ENCODE measurements at places on chromosomes 2 and 18.

DNA sequence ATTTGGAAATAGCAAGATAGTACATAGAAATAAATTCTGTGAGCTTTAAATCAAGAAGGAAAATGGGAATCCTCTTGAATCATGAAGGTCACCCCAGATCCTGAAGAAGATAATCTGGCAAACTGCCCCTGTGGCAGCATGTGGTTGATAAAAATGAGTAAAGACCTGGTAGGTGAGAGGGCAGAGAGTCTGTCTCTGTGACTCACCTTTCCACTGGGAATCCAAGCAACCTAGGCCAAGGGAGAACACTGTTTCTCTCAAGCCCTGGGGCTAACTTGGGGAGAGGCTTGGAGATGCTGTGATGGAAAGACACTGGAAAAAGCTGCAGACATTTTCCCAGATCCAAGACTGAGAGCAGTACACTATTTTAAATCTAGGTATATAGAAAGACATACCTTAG, 185.8 kb upstream of the CNTNAP5 start:
- no peaks in the 10 kb centered on the region for H3K4me1 ChIP-seq
- no peaks in the 10 kb centered on the region for H3K27me3 ChIP-seq
- DNase-seq, result no peak
- H3K4me3 ChIP-seq, result no peak overlapping the region
- no peak overlapping the region for H3K27ac ChIP-seq

GRCh38 chr18:6614952-6615351, 114.6 kb upstream of the ARHGAP28 start:
- no peak overlapping the region for H3K4me3 ChIP-seq
- no peak overlapping the region for H3K27ac ChIP-seq
- H3K4me1 ChIP-seq, result no peaks in the 10 kb centered on the region
- DNase-seq, result no peak

- no peaks in the 10 kb centered on the region for H3K36me3 ChIP-seq
- DNase-seq, result no peak
- H3K4me1 ChIP-seq, result no peaks in the 10 kb centered on the region
- no peak overlapping the region for H3K4me3 ChIP-seq
Measured at GRCh38 chr18:48270929-48271328, 138.3 kb downstream of the ZBTB7C start.

DNA sequence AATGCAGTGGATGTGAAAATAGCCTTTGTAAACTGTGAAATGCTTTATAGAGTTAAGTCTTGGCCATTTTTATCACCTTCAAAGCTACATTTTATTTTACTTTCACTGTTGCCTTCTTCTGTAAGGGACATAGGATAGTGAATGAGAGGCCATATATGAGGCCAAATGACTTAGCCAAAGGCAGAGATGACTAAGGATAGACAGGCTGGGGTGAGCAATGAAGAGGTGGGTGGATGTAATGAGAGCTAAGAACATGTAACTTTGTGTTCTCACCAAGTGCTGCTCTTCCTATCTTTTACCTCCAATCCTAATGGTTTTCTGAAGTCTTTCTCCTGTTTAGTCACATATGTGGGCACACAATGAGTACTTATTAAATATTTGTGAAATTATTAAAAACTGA, 101.9 kb downstream of the MBD5 start:
- no peaks in the 10 kb centered on the region for H3K4me1 ChIP-seq
- H3K36me3 ChIP-seq, result no peaks in the 10 kb centered on the region
- no peak overlapping the region for H3K4me3 ChIP-seq
- no peak for DNase-seq

DNA sequence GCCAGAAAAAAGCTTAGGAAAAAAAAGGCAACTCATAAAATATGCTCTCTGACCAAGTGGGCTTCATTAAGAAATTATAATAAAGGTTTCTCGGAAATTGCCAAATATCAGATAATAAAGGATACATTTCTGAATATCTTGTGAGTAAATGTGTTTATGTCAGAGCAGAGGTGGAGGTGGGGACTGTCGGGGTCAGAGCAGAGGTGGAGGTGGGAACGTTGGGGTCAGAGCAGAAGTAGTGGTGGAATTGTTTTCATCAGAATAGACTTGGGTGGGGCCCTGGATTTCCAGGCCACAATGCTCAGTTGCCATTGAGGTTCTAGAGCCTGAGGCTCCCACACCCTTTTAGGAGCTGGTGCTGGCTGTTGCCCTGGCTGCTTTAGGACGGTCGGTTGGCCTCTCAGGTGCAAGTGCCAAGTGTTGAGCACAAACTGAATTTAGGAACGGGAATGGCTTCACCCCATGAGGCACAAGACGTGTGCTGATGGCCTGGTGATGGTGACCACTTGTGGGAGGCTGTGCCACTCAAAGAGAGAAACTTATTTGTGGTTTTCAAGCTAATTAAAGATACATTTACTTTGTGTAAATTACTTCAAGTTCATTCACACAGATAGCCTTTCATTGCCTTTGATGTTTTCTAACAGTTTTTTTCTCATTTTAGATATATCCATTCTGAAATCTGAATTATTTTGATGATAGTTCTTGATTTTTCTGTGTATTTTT, 131.5 kb downstream of the ATP9B start:
- H3K4me3 ChIP-seq, result no peak overlapping the region
- DNase-seq, result peak; percentile 35
- no peaks in the 10 kb centered on the region for H3K4me1 ChIP-seq
- H3K27me3 ChIP-seq, result no peaks in the 10 kb centered on the region
- no peaks in the 10 kb centered on the region for H3K36me3 ChIP-seq

- H3K27ac ChIP-seq, result no peak overlapping the region
- DNase-seq, result peak; percentile 54
- no peaks in the 10 kb centered on the region for H3K36me3 ChIP-seq
- no peaks in the 10 kb centered on the region for H3K27me3 ChIP-seq
- no peak overlapping the region for H3K4me3 ChIP-seq
- peaks cover 6% of the 10 kb centered on the region for H3K4me1 ChIP-seq
Measured at GRCh38 chr2:232444409-232445148, 11.4 kb upstream of the ALPI start.

GRCh38 chr2:241507430-241508239, 749 bp downstream of the STK25 start:
- peak; percentile 76 for DNase-seq
- no peaks in the 10 kb centered on the region for H3K27me3 ChIP-seq
- peak overlapping the region; percentile 90 for H3K4me3 ChIP-seq
- H3K4me1 ChIP-seq, result peaks cover 21% of the 10 kb centered on the region
- H3K27ac ChIP-seq, result peak overlapping the region; percentile 59

GRCh38 chr2:55012672-55013484, 37.4 kb downstream of the RTN4 start:
- H3K36me3 ChIP-seq, result no peaks in the 10 kb centered on the region
- no peak overlapping the region for H3K27ac ChIP-seq
- DNase-seq, result no peak
- H3K27me3 ChIP-seq, result no peaks in the 10 kb centered on the region
- no peak overlapping the region for H3K4me3 ChIP-seq

DNA sequence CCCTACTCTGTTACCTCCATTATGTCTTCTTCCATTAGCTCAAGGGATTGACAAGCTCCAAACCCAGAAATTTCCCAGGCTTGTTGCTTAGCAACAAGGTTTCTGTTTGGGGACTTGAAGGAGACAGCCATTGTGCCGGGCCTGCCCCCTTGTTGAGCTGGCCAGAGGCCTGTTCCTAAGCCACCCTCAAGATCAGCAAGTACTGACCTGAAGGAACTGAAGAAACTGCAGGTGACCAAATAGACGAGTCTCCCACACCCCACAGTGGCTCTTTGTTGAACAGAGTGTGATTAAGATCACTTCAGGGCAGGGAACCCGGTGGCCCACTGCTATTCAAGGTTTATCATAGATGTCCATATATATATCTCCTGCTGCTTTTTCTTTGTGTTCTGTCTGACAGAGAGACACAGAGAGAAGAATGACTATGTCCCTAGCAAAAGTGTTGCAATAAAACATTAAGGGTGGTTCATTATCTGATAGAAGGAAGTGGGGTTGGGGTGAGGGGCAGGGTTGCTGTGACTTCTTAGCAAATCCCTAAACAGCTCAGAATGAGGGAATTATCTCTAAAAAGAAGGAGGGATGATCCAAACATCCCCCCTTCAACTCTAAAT, 69.2 kb downstream of the RNF144A start:
- no peaks in the 10 kb centered on the region for H3K36me3 ChIP-seq
- no peak overlapping the region for H3K4me3 ChIP-seq
- H3K27me3 ChIP-seq, result no peaks in the 10 kb centered on the region
- DNase-seq, result no peak
- H3K4me1 ChIP-seq, result peaks cover 38% of the 10 kb centered on the region

- H3K27me3 ChIP-seq, result no peaks in the 10 kb centered on the region
- peak overlapping the region; percentile 0 for H3K27ac ChIP-seq
- no peaks in the 10 kb centered on the region for H3K36me3 ChIP-seq
- peaks cover 38% of the 10 kb centered on the region for H3K4me1 ChIP-seq
- no peak for DNase-seq
Measured at GRCh38 chr18:9866627-9867026, 19.1 kb upstream of the TXNDC2 start.

DNA sequence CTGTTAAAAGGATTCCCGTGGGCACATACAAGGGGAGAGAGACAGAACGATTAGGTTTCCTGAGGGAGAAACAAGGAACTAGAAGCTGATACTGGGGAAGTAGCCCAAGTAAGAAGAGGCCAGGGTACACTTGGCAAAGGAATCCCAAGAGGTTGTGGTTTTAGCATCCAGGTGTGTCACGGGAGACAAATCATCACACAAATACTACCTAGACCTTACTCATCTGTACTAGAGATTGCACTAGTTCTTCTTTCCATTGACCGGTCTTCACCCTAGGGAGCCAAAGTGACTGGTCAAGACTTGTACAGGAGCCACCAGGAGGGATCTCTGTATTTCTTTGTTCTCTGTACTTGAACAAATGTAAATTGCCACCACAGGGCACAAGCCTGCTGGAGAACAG, 14.2 kb upstream of the NR4A2 start:
- H3K4me3 ChIP-seq, result no peak overlapping the region
- H3K27me3 ChIP-seq, result no peaks in the 10 kb centered on the region
- H3K4me1 ChIP-seq, result no peaks in the 10 kb centered on the region
- DNase-seq, result no peak

GRCh38 chr2:128091726-128092080, 703 bp downstream of the UGGT1 start:
- no peaks in the 10 kb centered on the region for H3K27me3 ChIP-seq
- H3K27ac ChIP-seq, result peak overlapping the region; percentile 23

- no peaks in the 10 kb centered on the region for H3K27me3 ChIP-seq
- H3K4me1 ChIP-seq, result peaks cover 27% of the 10 kb centered on the region
- peak overlapping the region; percentile 99 for H3K27ac ChIP-seq
- no peak for DNase-seq
Measured at GRCh38 chr18:35343488-35343935, 708 bp downstream of the ZNF24 start.

DNA sequence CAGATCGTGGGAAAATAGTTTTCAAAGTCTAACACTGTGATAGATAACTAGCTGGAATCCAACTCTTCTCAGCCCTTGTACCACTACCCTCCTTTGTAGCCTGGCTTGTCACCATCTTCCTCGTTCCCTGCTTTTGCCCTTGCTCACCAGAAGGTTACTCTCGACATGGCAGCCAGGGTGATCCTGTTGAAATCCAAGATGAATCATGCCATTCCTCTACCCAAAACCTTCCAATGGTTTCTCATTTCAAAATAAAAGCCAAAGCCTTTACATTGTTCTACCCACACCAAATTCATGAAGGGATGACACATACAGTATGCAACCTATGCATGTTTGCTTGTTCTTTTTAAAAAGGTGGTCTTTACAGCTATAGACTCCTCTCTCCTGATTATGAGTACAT, 45.7 kb downstream of the STAT4 start:
- no peak for DNase-seq
- no peaks in the 10 kb centered on the region for H3K4me1 ChIP-seq
- no peaks in the 10 kb centered on the region for H3K27me3 ChIP-seq
- no peaks in the 10 kb centered on the region for H3K36me3 ChIP-seq

GRCh38 chr2:212672186-212672585, 133.6 kb upstream of the ERBB4 start:
- H3K27me3 ChIP-seq, result peaks cover 5% of the 10 kb centered on the region
- no peak overlapping the region for H3K27ac ChIP-seq
- no peak for DNase-seq
- H3K4me3 ChIP-seq, result no peak overlapping the region
- no peaks in the 10 kb centered on the region for H3K4me1 ChIP-seq

DNA sequence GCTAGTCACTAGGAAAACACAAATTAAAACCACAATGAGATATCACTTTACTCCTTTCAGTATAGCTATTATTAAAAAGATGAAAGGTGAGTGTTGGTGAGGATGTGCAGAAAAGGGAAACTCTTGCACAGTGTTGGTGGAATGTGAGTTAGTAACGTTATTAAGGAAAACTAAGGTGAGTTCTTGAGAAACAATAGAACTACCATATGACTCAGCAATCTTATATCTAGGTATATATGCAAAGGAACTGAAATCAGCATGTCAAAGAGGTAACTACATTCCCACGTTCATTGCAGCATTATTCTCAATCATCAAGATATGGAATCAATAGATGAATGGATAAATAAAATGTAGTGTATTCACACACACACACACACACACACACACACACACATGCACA, 117.3 kb upstream of the HNMT start:
- no peaks in the 10 kb centered on the region for H3K36me3 ChIP-seq
- H3K27ac ChIP-seq, result no peak overlapping the region

GRCh38 chr2:196413821-196414274, 225.7 kb upstream of the CCDC150 start:
- no peak overlapping the region for H3K4me3 ChIP-seq
- no peak overlapping the region for H3K27ac ChIP-seq
- H3K27me3 ChIP-seq, result no peaks in the 10 kb centered on the region
- H3K4me1 ChIP-seq, result no peaks in the 10 kb centered on the region

GRCh38 chr2:192953116-192953515, 758.4 kb upstream of the TMEFF2 start:
- no peak overlapping the region for H3K4me3 ChIP-seq
- no peak for DNase-seq
- H3K4me1 ChIP-seq, result no peaks in the 10 kb centered on the region
- no peaks in the 10 kb centered on the region for H3K27me3 ChIP-seq
- no peak overlapping the region for H3K27ac ChIP-seq

- no peaks in the 10 kb centered on the region for H3K27me3 ChIP-seq
- no peaks in the 10 kb centered on the region for H3K36me3 ChIP-seq
- H3K4me1 ChIP-seq, result peaks cover 4% of the 10 kb centered on the region
- DNase-seq, result peak; percentile 87
- H3K27ac ChIP-seq, result peak overlapping the region; percentile 52
Measured at GRCh38 chr2:177753682-177754491, 318.7 kb downstream of the PDE11A start.

- no peak overlapping the region for H3K27ac ChIP-seq
- H3K4me3 ChIP-seq, result no peak overlapping the region
- DNase-seq, result no peak
- no peaks in the 10 kb centered on the region for H3K27me3 ChIP-seq
- no peaks in the 10 kb centered on the region for H3K4me1 ChIP-seq
Measured at GRCh38 chr2:217466805-217467204, 536.0 kb downstream of the TNS1 start.

- no peak overlapping the region for H3K4me3 ChIP-seq
- H3K27me3 ChIP-seq, result no peaks in the 10 kb centered on the region
- H3K4me1 ChIP-seq, result no peaks in the 10 kb centered on the region
- H3K27ac ChIP-seq, result no peak overlapping the region
Measured at GRCh38 chr2:15191789-15192188, 369.3 kb downstream of the NBAS start.

- no peak for DNase-seq
- H3K4me1 ChIP-seq, result no peaks in the 10 kb centered on the region
- no peak overlapping the region for H3K4me3 ChIP-seq
- no peak overlapping the region for H3K27ac ChIP-seq
- H3K36me3 ChIP-seq, result no peaks in the 10 kb centered on the region
Measured at GRCh38 chr18:46574000-46574742, 82.8 kb downstream of the LOXHD1 start.

Data from adrenal gland (tissue), 19 donors.